ENCODE measurements at places on chromosomes 16 and 17.
A peak's percentile ranks its signal among the peaks of the same experiment; 100 is the strongest.

DNA sequence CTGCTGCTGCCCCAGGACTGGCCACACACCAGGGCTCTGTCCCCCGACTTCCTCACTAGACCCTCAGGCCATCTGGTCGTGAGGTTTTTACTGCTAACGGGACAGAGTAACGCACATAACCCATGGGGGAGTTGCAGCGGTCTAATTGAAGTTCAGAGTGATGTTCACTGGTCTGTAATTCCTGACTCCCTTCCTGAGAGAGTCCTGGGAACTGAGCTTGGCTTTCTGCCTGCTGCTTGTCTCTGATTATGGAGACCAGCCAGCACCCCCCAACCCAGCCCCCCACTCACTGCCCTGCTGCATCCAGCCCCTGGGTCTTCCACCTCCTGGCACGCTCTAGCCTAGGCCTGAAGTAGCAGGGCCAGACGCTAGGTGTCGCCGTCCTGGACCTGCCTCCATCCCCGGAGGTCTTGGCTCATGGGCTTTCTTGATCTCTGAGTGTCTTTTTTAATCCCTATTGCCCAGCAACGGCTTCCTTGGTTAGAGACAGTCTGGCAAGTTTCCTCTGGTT is 192.9 kb downstream of the CCDC182 start:
- DNase-seq = peak; percentile 39

GRCh38 chr16:81558444-81559175 is 114.0 kb downstream of the CMIP start:
- DNase-seq = no peak

DNA sequence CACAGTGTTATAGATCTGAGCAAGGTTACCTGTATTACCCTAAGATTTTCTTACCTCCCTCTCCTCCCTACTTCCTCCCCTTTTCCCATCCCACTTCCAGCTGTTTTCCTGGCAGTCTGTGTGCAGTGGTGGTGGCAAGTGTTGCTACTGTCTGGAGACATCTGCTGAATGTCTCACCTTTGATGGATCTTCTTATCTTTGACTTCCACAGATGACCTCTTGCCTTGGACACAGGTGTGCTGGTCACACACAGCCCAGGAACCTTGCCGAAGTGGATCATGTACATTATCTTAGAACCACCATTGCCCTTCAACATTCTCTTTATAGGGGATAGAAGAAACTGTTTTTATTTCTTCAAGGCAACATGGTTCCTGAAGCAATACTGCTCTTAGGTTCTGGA is 245.1 kb downstream of the UTP18 start:
- no peak for DNase-seq

DNA sequence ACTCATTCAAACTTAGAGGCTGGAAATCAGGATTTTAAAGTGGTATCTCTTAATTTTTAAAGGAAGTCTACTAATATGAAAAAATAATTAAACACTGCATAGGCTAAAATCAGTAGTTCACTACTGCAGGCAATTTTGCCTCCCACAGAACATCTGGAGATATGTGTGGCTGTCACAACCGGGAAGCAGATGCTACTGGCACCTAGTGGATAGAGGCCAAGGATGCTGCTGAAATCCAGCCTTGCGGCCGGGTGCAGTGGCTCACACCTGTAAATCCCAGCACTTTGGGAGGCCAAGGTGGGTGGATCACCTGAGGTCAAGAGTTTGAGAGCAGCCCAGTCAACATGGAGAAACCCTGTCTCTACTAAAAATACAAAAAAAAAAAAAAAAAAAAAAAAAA is 473.9 kb downstream of the XYLT1 start:
- no peak for DNase-seq

GRCh38 chr17:1627982-1628855 is at the start of gene SLC43A2:
TSS of gene SLC43A2 (minus strand) at chr17:1628834. CDS start at chr17:1627874, 960 bp downstream.
- peak; percentile 94 for DNase-seq

DNA sequence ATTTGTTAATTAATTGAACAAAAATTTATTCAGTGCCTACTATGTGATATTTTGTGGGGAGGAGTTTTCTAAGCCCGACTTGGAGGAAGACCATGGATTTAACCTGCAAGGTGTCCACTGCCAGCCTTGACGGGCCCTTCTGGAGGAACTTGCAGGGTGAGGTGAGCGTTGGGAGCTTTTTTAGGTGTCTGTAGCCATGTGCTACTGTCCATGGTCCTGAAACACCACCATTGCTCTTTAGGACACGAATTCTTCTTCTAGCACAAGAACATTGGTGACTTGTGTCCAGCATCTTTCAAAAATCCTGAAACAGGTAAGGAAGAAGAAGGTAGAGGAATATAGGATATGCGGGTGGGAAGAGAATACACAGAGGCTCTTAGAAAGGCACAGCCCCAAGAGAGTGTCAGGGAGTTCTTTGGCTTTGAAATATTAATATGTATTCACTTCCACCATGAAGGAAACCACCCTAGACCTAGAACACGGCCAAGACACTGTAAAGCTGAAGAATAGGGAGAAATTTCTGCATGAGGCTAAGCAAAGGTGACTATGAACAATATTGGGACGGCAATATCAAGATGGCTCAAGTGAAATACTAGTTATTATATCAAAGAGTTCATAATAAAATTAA is 27.9 kb upstream of the OR4D1 start:
- DNase-seq = no peak

- DNase-seq = no peak
These were observed 45.1 kb downstream of the BAIAP2 start for GRCh38 chr17:81080019-81080418.

- no peak for DNase-seq
These were observed 30.9 kb downstream of the IFT140 start for GRCh38 chr16:1580956-1581355.

- DNase-seq = peak; percentile 99
These were observed 36.8 kb downstream of the TMEM132E start for GRCh38 chr17:34616148-34616547.

Measured in NCI-H2171 treated with DMSO at 0.1 percent for 48 hours (cell line).